Fibroblast of skin of back (primary cell): ENCODE measurements at places on chromosomes 11 and 22.

DNA sequence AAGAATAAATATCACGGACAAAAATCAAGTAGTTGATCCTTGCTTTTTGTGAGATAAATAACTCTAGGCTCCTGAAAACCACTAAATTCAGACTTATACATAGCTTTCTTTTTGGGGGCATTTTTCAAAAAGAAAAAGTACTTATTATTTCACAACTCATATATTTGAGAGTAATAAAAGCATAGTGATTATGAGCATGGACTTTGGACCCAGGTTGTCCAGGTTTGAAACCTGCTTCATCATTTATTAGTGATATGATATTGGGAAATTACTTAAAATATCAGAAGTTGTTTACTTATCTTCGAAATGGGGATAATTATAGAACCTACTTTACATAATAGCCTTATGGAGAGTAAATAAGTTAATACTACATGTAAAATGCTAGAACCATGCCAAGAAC, 17.0 kb upstream of the LDHAL6A start:
- DNase-seq = no peak

GRCh38 chr11:76310832-76311595, 69.9 kb downstream of the THAP12 start:
- DNase-seq = no peak

DNA sequence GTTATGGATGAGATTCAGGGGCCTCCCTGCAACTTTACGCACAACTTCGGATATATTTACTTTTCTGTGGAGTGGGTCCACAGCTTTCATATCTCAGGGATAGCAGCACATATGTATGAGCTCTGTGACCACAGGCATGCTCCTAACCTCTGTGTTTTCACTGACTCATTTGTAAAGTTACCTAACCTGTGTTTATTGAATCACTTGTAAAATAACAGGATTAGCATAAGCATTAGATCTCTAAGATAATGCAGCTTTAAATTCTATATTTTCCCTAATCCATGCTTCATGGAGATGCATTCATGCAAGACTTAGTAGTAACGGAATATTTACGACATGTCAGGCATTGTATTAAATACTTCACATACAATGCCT, 47.9 kb upstream of the DDI1 start:
- peak; percentile 27 for DNase-seq

- no peak for DNase-seq
Observed at GRCh38 chr22:44928711-44929358, 81.0 kb downstream of the PHF21B start.

GRCh38 chr22:46075764-46076531, 74.4 kb upstream of the PPARA start:
- no peak for DNase-seq

DNA sequence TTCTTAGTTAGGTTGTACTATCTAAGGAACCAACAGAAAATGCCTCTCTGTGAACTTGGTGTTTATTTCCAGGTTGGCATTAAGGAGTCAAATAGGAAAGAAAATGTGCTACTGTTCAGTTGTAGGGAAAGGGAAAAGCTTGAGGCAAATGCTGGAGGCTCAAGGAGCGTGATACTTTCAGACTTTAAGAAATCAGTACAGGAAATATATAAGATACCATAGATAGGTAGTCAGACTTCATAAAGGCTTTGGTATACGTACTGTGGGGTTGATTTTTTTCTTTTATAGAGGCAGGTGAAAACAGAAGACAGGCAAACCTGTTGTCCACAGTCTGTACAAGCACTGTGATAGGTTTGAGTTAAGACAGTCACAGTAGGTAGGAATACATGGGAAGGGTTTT, 30.8 kb downstream of the EP300 start:
- no peak for DNase-seq

DNA sequence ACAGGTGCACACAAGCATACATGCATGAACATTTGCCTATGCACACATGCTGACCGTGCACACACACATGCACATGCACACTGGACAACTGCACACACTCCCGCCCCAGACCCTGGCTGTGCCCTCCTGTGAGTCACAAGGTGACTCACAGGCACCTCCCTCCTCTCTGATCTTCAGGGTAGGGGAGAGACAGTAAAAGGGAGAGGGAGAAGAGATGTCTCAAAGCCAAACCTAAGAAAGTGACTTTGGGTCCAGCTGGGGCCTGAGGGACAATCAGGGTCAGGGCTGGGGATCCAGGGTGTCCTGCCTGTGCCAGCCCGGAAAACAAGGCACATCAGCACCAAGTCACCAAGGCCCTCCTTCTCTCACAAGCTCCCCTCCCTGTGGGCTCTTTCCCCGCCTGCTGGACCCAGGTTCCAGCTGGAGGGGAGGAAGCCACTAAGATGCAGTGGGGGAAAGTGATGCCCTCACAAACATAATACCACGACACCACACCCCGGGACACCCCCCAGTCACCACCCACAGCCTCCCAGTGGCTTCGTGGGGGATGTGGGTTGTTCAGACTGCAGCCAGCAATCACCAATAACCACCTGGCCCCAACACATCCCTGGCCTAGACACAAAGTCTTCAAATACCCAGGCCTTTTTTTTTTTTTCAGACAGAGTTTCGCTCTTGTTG, 39.3 kb downstream of the PDGFB start:
- peak; percentile 81 for DNase-seq

- peak; percentile 48 for DNase-seq
Observed at GRCh38 chr22:37681001-37681424, 5.1 kb upstream of the NOL12 start.

- DNase-seq = no peak
Observed at GRCh38 chr11:21456186-21456585, 736.7 kb upstream of the ANO5 start.

DNA sequence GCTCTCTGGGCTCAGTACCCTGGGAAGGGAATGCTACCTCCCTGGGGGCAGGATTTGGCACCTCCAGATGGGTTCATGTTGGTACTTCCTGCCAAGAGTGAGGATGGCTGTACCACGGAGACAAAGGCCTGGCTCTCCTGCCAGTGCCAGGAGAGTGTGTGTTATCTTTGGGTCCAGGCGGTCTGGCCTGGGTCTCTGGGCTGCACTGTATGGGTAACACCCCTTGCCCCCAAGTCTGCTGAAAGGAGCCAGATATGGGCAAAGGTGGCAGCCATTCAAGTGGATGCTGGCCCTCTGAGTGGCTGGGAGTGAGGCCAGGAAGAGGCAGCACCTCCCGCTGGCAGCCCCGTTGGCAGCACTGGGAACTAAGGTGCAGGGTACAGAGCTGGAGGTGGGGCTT, 91.5 kb downstream of the NECTIN1 start:
- no peak for DNase-seq

- DNase-seq = peak; percentile 45
Observed at GRCh38 chr22:28899199-28899853, 16.0 kb downstream of the ZNRF3 start.

DNA sequence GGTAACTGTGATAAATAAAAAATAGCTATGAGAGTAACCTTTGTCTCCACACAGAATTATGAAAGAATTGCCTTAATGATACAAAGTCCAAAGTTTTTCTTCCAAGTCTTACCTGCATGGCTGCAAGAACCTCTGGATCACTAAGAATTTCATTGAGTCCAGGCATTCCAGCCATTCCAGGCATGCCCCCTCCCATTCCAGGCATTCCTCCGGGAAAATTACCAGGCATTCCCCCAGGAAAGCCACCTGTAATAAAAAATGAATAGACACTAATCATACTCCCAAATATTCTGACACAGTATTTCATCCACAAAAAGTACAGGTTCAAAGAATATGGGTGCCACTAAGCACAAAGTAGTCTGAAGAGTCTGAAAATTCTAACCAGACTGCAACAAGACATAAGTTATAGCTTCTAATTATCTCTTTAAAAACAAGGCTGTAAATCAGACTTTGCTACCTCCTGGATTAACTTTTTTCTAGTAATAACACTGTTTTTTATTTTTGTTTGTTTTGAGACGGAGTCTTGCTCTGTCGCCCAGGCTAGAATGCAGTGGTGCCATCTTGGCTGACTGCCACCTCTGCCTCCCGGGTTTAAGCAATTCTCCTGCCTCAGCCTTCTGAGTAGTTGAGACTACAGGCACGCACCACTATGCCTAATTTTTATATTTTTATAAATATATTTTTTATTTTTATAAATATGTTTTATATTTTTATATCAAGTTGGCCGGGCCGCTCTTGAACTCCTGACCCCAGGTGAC, 8.0 kb upstream of the SLC25A17 start:
- DNase-seq = no peak

GRCh38 chr11:75031771-75032549, 43.2 kb downstream of the NEU3 start:
- DNase-seq = peak; percentile 59

DNA sequence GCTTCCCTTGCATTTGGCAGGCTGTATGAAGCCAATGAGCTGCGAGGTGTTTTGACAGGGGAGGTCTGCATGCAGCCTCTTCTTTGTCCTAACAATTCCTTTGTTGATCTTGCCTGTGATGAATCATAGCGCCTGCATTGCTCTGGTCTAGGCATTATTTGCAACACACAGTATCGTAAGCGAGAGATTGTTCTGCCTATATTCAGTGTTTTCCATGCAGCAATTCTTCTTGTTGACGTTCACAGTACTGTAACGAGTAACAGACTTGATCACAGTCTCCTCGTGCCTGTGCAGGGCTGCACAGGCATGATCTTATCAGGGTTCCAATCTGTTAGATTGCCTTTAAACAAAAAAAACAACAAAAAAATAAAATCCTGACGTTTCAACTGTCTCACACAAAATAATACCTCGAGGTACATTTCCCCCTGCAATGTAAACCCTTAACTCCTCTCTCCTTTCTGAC, 13.9 kb upstream of the ADSL start:
- DNase-seq = peak; percentile 55

DNA sequence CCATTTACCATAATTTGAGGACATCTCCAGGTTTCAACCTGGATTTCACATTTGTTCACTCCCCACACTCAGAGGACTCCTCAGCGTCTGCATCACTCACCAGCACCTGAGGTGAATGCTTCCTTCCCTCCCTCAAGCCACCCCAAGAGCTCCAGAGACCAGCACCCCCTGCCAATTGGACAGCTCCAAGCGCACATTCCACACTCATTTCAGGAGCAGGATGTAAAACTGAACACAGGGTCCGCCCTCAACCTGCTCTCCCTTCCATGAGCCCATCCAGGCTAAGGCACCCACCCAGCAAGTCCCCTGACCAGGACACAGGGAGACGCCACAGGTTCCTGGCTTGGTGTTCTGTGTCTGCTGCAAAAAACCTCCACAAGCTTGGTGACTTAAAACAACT, 3.9 kb downstream of the SCGB1D1 start:
- peak; percentile 8 for DNase-seq

DNA sequence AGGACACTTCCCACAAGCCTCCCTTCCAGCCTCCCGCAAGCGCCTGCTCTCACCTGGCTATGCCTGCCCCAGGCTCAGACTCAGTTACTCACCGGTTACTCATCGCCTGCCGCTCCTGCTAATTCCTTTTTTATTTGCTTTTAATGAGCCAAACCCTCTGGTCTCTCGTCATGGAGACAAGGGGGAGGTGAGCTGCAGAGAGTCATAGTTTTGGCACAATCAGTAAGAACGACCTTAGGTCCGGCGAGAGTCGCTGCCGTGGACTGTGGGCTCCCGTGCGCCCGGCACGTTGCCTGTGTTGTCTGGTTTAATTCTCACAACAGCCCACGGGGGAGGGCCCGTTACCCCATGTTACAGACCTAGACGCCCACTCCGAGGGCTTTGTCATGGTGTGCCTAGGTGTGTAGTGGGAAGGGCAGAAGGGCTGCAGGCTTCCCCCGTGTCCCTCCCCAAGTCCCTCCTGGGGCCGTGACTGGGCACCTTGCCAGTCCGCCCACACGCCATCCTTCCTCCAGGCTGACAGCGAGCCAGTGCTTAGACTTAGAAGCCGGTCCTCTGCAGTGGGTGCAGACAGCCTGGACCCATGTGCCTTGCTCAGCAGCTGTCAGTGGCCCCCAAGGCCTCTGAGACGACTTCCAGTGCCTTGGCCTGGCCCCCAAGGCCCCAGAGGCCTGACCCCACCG, 42.2 kb downstream of the WNT7B start:
- DNase-seq = peak; percentile 82

GRCh38 chr22:19052941-19053541, 69.2 kb downstream of the DGCR2 start:
- DNase-seq = no peak

GRCh38 chr11:43833657-43834073, 47.0 kb upstream of the ALKBH3 start:
- DNase-seq = peak; percentile 58

GRCh38 chr11:85619499-85619898, 7.6 kb downstream of the DLG2 start:
- no peak for DNase-seq

DNA sequence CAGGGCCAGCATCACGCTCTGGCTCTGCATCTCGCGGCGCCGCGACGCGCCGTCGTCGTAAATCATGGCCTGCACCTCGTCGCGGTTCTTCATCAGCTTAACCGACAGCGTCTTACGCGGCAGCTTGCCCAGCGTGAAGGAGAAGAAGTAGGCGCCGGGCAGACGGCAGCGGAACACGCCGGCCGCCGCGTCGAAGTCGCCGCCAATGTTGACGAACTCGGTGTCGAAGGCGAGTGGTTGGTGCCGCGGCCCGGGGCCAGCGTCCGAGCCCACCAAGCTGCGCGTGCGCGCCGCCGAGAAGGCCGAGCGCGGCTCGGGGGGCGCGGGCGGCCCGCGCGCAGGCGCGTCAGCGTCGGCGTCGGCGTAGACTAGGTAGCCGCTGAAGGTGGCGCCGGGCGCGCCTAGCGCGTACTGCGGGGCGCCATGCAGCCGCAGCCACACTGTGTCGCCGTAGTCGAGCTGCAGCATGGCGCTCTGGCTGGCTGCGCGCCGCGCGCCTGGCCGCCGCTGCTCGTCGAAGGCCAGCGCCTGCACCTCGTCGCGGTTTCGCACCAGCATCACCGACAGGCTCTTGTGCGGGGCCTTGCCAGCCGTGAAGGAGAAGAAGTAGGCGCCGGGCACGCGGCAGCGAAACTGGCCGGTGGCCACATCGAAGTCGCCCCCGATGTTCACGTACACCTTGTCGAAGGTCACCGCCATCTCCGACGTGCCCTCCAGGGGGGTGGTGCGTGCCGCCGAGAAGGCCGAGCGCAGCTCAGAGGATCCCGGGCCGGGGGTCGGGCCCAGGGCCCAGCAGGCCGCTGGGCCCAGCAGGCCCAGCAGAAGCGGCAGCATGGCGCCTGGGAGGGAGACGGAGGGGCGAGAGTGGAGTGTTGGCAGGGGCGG, 3.7 kb downstream of the FAM180B start:
- peak; percentile 28 for DNase-seq

DNA sequence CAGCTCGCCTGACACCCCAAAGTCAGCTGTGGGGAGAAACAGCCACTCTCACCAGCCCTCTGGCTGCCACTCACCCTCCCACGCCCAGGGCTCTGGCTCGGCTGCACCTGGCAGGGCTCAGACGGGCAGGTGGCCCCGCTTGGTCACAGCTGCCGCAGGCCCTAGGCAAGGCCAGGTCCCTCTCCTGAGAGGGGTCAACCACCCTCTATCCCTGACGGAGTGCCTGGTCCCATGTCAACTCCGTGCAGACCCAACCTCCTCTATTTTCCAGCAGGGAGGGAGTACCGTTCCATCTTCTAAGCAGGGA, 1.9 kb downstream of the MAP4K2 start:
- DNase-seq = no peak

- no peak for DNase-seq
Observed at GRCh38 chr22:17706947-17707346, 67.3 kb downstream of the BID start.

GRCh38 chr11:15824060-15824459, 532.3 kb downstream of the SOX6 start:
- DNase-seq = peak; percentile 73
